ENCODE measurements at places on chromosomes 5 and 9.

DNA sequence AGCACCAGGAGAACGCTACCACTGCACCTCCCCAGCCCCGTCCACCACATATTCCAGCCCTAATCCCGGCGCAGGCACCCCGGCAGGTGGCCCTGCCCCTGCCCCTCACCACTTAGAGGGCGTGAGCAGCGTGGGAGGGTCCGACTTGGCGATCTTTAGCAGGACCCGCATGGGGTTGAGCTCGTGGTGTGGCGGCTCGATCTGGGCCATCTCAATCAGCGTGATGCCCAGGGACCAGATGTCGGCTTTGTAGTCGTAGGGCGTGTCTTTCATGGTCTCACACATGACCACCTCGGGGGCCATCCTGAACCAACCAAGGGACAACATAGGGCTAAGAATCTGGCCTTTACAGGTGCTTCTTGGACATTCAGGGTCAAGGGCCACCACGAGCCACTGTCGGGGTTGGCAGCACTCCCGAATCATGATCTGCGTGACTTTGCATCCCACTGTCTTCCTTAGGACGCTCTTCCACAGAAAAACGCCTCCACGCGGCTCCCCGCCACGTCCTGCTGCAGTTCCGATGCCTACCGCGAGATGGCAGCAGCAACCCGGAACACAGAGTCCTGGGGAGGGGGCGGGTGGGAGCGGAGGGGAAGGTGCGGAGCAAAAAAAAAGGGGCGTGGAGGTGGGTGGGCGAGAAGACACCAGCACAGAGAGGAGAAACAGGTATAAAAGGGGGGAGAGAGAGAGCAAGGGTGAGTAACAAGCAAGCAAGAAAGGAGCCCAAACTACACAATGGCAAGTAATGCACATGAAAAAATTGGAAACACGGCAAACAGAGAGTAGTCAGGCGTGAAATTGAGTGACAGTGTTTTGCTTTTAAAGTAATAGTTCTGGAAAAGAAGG is 81.3 kb downstream of the STK10 start:
- peak; percentile 73 for DNase-seq

GRCh38 chr9:268616-269015 is 54.0 kb downstream of the DOCK8 start:
- no peak for DNase-seq

GRCh38 chr5:91174396-91174795 is 208.7 kb downstream of the ARRDC3 start:
- no peak for DNase-seq

DNA sequence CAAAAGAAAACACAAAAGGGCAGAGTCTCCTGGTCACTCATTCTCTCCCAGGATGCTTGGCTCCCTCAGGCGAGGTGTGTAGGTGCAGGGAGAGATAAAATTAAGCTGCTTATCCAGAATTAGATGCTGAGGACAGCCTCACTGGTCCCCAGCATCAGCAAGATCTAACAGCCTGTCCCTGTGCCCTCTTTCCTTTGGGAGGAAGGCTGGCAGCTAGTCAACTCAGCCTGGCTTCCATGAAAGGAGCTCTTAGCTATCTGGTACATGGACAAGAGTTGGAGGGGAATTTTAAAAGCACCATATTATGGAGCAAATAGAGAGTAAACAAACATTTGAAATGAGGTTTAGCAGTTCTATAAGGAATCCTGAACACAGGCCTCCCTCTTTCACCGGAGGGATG is 198.5 kb upstream of the PANK3 start:
- no peak for DNase-seq

DNA sequence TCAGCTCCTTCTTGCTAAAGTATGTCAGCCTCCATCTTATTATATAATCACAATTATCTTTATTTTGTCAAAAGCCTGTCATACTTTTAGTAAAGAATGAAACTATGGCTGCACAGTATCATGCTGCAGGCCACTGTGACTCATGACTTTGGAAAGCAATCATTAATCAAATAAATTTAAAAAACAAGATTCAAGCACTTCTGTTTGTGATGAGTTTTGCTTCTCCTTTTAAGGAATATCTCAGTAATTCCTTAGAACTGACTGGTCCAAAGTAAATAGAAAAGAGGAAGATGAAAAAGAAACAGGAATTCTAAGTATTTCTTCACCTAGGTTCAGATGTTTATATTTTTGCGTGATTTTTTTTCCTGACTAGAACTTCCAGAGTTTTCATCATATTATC is 83.1 kb downstream of the EDIL3 start:
- DNase-seq: no peak

DNA sequence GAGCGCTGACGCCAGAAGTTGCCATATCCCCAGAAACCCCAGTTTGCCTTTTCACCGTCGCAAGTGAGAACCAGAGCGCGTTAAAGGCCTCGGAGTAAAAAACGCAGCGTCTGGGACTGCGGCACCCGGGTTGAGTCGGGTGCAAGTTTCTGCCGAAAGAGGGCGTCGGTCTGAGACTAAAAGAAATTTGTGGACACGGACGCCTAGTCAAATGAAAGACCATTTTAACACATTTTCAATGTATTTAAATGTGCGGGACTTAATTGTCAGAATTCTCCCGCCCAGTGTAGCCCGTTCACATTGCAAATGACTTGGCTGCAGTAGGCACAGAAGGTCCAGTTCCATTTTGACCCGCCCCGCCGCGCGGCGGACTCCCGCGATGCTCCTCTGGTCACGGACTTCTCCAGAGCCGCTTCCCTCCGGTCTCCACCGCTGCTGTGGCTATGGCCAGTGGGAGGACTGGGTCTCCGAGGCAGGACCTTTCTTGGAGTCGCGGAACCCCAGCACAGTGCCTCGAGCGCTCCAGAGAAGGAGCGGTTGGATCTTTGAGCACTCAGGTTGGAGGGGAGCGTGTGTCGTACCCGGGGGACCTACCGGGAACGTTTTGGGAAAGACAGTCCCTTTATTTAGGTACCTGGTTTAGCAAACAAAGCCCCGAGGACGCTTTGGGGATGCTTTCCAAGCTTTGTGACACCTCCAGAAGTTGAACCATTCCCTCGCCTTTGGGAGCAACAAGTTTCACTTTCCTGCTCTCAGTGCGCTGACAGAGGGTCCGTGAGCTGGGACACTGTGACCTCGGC is 1.2 kb upstream of the NPR3 start:
- peak; percentile 29 for DNase-seq

DNA sequence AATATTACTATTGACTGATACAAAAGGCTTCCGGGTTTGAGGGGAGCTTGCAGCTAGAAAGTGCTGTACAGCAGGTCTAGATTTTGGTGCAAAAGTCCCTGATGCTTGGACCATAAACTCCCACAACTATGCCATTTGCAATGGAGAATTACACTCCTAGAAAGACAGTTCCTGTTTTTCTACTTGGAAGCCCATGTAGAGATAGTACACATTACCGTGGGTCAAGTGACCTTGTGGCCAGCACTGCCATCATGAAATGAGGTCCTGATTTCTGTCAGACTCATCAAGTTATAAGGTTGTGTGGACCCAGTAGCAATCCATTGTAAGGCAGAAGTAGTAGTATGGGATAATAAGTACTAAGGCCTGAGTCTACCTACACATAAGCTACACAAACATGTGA is 42.8 kb upstream of the TNFSF8 start:
- no peak for DNase-seq

- DNase-seq: no peak
Observed at GRCh38 chr5:128262911-128263310, 179.3 kb downstream of the SLC12A2 start.

DNA sequence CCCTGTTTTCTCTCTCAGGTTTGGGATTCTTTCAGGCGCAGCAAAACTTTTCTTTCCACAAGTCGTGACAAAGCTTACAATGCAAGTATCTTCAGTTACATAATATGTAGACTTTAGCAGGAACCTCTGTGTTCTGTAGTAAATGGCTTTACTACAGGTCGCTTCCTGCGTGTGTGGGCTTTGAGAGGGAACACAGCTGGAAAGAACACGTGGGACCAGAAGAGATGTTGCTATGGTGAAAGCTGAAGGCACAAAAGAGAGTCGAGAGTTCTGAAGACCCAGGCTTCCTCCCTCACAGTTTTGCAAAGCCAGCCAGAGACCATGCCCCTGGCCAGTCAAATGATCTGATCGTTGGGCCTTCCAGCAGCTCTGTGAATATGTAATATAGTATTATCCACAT is 4.0 kb downstream of the ANKRD55 start:
- no peak for DNase-seq

DNA sequence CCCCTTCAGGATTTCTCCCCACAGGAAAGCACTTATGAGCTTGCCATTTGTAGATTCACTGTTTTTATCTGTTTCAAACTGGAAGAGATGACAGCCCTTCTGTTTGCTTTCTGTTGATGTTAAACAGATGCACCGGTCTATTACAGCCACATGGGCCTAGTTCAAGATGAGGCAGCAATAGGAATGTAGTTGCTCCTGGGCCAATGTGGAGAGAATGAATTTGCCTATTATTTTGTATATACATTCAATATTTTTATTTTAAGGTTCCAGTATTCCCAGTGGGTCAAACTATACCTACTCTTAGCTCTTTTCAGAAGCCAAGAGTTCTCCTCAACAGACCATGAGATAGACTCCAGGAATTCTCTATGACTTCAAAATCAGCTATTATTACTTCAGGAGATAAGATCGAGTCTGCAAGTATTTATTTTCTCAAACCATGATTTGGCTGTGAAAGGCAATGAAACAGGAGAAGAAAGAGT is 461.6 kb downstream of the RASEF start:
- DNase-seq: no peak

GRCh38 chr5:57531333-57531732 is 48.7 kb upstream of the ACTBL2 start:
- DNase-seq: no peak

DNA sequence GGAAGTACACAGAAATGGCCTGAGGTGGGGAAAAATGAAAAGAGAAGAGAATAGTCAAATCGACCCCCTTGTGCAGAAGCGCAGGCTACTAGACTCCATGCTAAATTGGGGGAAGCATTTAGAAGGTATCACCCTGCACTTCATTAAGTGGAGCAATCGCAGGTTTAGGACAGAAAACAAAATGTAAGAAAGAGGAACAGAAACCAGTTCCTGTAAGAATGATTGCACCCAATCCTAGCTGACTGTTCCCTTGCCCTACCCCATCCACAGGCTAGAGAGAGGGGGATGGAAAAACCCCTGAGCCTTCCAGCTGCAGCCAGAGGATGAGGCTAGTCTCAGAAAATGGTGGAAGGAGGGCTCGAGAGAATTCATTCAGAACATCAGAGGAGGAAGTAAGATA is 23.9 kb upstream of the PPP1R2B start:
- no peak for DNase-seq

- peak; percentile 22 for DNase-seq
Observed at GRCh38 chr5:143008809-143009521, 238.8 kb downstream of the ARHGAP26 start.

DNA sequence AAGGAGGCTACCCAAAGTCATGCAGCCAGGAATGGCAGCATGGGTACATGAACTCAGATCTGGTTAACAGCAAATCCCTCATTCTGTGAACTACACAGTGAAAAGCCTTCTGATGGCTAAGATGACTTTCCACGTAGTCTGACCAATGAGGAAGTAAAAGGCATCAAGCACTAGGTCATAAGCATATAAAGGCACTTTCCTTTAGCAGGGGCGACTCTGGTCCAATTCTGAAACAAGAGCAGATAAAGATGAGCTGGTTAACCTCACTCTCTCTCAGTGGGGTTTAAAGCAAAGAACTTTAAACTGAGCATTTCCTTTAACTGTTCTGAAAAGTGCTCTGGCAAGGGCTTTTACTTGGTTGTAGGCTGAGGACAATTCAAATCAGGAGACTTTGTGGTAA is 21.1 kb downstream of the PSMB7 start:
- no peak for DNase-seq

DNA sequence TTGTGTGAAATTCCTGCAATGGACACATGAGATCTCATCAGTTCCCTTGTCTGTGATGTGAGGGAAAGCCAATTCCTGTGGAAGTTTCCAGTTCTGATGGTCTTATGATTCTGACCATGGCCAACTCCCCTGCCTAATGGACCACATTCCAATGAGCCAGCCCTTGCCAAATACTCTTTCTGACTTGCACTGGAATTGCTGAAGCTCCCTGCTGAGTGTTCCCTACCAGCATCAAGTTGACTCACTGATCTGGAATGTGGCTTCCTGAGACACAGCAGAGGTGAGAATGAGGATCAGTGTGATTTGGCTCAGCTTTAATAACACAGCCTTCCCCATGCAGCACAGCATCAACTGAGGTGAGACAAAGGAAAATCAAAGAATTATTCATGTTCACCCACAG is 427.8 kb downstream of the KDM4C start:
- no peak for DNase-seq

GRCh38 chr9:35396560-35397215 is 93.2 kb upstream of the RUSC2 start:
- no peak for DNase-seq

DNA sequence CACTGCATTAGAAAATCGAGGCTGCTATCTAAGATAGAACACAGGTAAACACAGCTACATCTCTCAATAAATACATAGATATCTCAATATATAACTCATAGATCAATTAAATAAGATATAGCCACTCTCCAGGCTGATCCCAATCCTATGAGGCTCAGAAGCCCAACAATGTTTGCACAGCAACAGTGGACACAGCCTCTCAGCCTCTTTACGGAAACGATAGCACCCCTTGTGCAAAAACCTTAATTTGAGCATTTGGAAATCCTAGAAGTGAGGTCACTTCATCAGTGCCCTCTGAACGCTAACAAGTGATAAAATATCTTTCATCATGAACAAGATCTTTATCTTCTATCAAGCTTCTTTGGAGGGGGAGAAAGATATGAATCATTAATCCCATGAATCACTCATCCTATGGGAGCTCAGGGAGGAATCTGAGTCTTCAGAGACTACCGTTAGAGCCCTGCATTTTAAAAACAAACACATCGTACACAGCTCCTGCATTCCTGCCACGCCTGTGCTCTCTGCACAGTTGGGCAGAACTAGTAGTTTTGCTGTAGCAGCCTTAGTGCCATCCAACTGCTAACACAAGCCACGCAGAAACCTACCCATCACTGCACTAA is 71.4 kb downstream of the MED27 start:
- DNase-seq: no peak

GRCh38 chr9:83583151-83584014 is 39.6 kb upstream of the IDNK start:
- DNase-seq: peak; percentile 4

DNA sequence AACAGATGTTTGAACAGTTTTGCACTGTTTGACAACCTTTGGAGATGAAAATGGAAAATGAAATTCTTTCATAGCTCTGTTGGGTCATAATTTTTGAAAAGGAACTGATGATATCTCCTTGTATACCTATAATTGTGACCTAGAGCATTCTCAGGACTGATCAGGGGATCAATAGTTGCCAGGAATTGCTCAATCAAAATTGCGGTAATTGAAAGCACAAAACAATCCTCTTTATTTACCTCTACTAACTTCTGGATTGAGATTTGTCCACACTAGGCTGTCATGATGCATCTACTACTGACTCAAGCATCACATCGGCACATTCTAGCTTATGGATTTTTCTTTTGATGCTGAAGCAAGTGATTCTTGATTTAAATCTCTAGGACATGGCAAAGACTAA is 4.1 kb upstream of the CNTLN start:
- DNase-seq: no peak

DNA sequence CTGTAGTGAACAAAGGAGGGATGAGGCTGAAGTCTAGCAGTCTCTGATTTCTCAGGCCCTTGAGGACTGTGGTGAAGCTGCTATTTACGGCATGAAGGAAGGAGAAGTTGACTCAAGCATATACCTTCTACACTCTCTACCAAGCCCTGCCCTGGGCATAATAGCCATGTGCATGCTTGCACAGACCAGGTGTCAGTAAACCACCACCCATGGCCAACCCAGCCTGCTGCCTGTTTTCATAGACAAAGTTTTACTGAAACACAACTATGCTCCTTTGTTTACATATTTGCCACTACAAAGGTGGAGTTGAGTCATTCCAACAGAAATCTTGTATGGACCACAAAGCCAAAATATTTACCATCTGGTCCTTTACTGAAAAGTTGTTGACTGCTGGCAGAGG is 126.9 kb downstream of the PAPPA start:
- DNase-seq: no peak

All from stimulated activated CD4-positive, alpha-beta T cell treated with anti-CD3 and anti-CD28 coated beads, Interleukin-1b, Interleukin-23, amount 100 ng/mL, for 4 hours (primary cell).